Esophagus squamous epithelium (tissue), 5 donors: ENCODE measurements at places on chromosomes 6 and 20.

DNA sequence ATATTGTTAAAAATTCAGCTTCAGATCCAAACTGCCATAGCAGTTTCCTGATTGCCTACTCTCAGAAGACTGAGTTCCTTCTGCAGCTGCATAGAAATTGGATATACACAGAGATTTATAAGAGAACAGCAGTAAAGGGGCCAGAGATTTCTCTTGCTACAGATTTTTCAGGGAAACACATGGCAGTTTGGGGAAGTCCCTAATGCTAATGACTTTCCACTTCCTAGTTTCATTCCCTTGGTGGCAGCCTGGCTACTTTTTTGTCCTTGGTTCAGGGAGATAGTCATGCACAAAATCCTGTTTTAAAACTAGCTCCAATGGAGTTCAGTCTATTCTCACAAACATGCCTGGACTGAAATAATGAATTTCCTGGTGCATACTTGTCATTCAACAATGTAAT lies 125.3 kb upstream of the PLCB4 start:
- no peak for DNase-seq

- DNase-seq, result no peak
These were observed 86.5 kb upstream of the MYL9 start for GRCh38 chr20:36454698-36455427.

DNA sequence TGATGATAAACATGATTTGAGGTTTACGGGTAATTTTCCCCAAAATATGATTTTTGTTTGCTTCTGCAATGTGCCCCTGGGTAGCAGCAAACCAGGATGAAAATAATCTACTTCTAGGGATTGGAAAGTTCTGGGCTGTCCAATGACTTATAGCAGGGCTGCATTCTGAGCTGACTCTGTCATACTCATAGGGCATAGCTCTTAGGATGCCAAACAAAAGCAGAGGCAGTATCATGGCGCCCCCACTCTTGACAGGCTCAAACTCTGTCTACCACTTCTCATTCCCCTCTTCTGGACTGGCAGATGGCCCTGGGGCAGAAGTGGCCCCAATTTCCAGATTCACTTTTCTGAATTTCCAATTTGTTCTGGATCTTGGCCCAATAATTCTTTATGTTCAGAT lies 10.3 kb downstream of the SERPINB1 start:
- no peak for DNase-seq

- DNase-seq, result no peak
These were observed 99.0 kb upstream of the ADGRF1 start for GRCh38 chr6:47141171-47141570.

- no peak for DNase-seq
These were observed 20.0 kb downstream of the SAMD3 start for GRCh38 chr6:130202782-130203181.

GRCh38 chr6:149440735-149441671 lies 40.9 kb downstream of the SUMO4 start:
- DNase-seq, result no peak

DNA sequence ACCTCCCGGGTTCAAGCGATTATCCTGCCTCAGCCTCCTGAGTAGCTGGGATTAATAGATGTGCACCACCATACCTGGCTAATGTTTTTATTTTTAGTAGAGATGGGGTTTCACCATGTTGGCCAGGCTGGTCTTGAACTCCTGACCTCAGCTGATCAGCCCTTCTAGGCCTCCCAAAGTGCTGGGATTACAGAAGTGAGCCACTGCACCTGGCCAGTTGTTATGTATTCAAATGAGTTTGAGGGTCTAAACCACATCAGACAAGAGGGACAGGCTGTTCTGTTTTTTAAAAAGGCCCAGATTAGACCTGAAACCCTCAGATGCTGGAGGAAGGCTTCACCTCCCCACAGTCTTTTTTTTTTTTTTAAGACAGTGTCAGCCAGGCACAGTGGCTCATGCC lies 4.1 kb upstream of the SPAG4 start:
- DNase-seq, result no peak

DNA sequence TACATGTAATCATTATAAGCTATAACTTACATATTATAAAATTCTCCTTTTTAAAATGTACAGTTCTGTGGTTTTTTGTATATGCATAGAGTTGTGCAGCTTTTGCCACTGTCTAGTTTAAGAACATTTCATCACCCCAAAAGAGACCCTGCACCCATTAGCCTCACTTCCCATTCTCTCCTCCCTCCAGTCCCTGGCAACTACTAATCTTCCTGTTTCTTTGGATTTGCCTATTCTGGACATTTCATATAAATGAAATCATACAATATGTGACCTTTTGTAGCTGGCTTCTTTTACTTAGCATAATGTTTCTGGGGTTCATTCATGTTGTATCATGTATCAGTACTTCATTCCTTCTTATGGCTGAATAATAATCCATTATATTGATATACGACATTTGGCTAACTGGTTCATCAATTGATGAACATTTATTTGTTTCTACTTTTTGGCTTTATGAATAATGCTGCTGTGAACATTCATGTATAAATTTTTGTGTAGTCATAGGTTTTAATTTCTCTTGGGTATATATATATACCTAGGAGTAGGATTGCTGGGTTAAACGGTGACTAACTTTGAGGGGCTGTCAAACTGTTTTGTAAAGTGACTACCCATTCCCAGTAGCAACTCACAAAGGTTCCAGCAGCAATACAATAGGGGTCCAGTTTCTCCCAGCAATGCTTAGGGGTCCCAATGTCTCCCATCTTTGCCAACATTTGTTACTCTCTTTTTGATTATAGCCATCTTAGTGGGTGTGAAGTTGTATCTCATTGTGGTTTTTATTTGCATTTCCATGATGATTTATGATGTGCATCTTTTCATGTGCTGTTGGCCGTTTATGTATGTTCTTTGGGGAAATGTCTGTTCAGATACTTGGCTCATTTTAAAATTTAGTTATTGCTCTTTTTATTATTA lies 10.7 kb downstream of the PTPRA start:
- no peak for DNase-seq
